Mesendoderm (in vitro differentiated cells): ENCODE measurements at places on chromosomes 3 and 15.

DNA sequence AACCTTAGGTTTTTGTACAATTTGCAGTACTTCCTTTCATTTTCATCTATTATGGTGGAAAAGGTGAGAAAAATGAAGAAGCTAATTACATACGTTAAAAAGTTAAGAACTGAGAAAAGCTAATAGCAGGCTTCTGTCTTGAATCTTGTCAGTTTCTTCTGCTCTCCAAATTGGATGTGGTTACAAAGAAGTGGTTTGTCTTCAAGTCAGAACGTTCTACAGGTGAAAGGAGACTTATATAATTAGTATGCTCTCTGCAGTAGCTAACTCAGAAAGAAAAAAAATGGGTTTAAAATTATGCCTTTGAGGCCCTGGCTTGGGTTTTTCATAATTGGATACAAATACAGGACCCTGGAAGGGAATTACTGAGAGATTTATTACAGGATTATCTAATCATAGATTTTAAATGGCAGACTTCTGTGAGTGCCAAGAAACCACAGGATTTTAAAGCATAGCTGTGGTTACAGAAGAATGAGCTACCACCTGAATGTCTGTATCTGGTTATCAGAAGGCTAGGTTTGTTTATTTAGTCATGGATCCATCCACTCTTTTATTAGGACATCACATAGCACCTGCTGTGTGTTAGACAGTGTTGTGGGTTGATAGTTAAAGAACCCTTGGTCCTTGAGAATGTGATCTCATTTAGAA lies 528.1 kb upstream of the MCTP2 start:
- DNase-seq = no peak
- no peaks in the 10 kb centered on the region for H3K36me3 ChIP-seq
- H3K4me1 ChIP-seq = no peaks in the 10 kb centered on the region
- no peak overlapping the region for H3K27ac ChIP-seq
- H3K27me3 ChIP-seq = no peaks in the 10 kb centered on the region
- no peak overlapping the region for H3K4me3 ChIP-seq

- H3K4me1 ChIP-seq = peaks cover 7% of the 10 kb centered on the region
- no peak for DNase-seq
- no peak overlapping the region for H3K27ac ChIP-seq
- H3K4me3 ChIP-seq = no peak overlapping the region
- H3K27me3 ChIP-seq = no peaks in the 10 kb centered on the region
Observed at GRCh38 chr3:31878231-31878838, 102.7 kb downstream of the OSBPL10 start.

- H3K4me3 ChIP-seq = peak overlapping the region; percentile 74
- H3K27me3 ChIP-seq = no peaks in the 10 kb centered on the region
- H3K36me3 ChIP-seq = peaks cover 9% of the 10 kb centered on the region
Observed at GRCh38 chr3:51384055-51384725, 901 bp upstream of the MANF start.

DNA sequence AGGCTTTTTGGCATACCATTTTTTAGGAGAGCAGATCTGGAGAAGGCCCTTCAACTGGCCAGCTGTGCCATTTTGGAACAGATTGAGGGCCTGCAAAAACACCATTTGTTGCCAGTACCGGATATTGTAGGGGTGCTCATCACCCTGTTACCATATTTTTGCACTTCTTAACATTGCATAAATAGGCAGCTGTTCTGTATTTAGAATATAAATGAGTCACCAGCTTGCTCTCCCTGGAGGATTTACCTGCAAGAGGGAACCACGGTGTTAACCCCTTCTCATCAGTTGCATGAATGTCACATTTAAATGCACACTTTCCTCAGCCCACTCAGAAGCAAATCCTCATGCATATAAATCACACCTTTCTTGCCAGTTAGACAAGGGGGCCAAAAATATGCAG lies 435.6 kb downstream of the ROBO2 start:
- no peak for DNase-seq
- no peaks in the 10 kb centered on the region for H3K27me3 ChIP-seq
- no peak overlapping the region for H3K27ac ChIP-seq
- no peaks in the 10 kb centered on the region for H3K36me3 ChIP-seq

DNA sequence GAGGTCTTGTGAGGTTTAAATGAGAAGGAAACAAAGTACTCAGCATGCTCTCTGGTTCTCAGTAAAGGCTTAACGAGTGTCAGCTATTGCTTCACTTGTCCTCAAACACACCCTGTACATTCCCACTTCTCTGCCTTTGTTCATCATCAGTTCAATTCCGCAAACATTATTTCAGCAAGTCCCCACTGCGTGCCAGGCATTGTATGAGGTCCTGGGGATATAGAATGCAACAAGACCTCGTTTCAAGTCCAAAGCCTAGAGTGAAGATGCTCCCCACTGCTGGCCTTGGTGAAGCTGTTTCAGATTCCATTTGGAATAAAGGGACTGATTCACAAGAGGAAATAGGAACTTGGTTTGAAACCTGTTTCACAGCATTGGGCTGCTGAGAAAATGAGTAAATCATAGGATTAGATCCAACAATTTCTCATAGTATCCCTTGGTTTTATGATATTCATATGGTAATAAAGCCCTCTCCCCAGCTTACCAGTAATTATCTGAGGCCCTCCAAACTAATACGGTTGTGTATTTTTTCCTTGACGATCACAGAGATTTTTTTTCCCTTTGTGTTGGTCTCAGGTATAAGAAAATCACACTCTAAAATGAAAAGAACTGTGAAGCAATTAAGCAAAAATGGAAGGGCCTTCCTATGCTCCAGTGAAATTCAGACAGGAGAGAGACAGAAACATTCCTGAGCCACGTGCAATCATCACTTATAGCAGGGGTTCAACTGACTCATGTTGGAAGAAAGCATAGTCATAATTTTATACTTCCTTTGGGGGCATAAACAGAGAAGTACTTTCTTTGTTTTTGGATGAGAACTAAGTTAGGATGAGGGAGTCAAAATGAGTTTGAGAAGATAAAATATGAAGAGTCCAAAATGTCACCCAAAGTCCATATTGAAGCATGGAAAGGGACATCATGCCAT lies 258.6 kb downstream of the RORA start:
- no peak overlapping the region for H3K4me3 ChIP-seq
- H3K36me3 ChIP-seq = no peaks in the 10 kb centered on the region
- H3K27ac ChIP-seq = no peak overlapping the region
- no peaks in the 10 kb centered on the region for H3K27me3 ChIP-seq
- H3K4me1 ChIP-seq = peaks cover 21% of the 10 kb centered on the region

DNA sequence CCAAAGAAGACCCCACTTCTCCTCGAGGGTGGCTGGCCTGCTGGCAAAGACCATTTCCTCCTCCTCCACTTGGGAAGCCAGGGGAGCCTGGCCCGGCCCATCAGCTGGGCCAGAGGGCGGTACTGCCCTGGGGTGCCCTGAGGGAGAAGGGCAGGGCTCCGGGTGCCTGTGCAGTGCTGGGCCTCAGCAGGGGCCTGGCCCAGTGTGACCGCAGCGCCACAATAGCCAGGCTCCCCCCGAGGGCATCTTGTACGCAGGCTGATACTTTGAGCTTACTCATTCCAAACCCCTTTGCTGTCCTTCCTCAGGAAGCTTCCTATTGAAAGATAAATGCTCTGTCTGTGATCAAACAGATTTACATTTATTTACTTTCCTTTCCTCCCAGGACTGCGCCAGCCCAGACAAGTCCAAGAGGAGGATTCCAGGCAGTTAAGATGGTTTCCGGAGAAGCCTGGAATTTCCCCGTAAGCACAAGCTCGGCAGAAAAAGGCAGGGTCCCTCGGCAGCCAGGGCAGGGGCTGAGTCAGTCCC lies 240.1 kb downstream of the XXYLT1 start:
- H3K4me1 ChIP-seq = peaks cover 18% of the 10 kb centered on the region
- H3K4me3 ChIP-seq = no peak overlapping the region
- DNase-seq = no peak
- H3K27me3 ChIP-seq = no peaks in the 10 kb centered on the region
- no peaks in the 10 kb centered on the region for H3K36me3 ChIP-seq

DNA sequence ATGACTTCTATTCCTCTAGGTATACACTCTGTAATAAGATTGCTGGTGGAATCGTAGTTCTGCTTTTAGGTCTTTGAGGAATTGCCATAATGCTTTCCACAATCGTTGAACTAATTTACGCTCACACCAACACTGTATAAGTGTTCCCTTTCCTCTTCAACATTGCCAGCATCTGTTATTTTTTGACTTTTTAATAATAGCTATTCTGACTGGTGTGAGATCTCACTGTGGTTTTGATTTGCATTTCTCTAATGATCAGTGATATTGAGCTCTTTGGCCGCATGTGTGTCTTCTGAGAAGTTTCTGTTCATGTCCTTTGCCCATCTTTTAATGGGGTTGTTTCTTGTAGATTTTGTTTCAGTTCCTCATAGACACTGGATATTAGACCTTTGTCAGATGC lies 12.8 kb downstream of the NXPE3 start:
- no peaks in the 10 kb centered on the region for H3K36me3 ChIP-seq
- no peak overlapping the region for H3K27ac ChIP-seq
- H3K27me3 ChIP-seq = no peaks in the 10 kb centered on the region
- no peaks in the 10 kb centered on the region for H3K4me1 ChIP-seq
- H3K4me3 ChIP-seq = no peak overlapping the region
- no peak for DNase-seq

GRCh38 chr3:16663854-16664712 lies 58.9 kb upstream of the DAZL start:
- H3K4me3 ChIP-seq = no peak overlapping the region
- H3K27ac ChIP-seq = no peak overlapping the region
- no peaks in the 10 kb centered on the region for H3K36me3 ChIP-seq
- H3K27me3 ChIP-seq = no peaks in the 10 kb centered on the region
- peaks cover 4% of the 10 kb centered on the region for H3K4me1 ChIP-seq
- peak; percentile 6 for DNase-seq

- H3K36me3 ChIP-seq = no peaks in the 10 kb centered on the region
- no peak for DNase-seq
- H3K4me3 ChIP-seq = no peak overlapping the region
- peaks cover 3% of the 10 kb centered on the region for H3K4me1 ChIP-seq
Observed at GRCh38 chr3:11514191-11514821, 129.4 kb downstream of the VGLL4 start.

DNA sequence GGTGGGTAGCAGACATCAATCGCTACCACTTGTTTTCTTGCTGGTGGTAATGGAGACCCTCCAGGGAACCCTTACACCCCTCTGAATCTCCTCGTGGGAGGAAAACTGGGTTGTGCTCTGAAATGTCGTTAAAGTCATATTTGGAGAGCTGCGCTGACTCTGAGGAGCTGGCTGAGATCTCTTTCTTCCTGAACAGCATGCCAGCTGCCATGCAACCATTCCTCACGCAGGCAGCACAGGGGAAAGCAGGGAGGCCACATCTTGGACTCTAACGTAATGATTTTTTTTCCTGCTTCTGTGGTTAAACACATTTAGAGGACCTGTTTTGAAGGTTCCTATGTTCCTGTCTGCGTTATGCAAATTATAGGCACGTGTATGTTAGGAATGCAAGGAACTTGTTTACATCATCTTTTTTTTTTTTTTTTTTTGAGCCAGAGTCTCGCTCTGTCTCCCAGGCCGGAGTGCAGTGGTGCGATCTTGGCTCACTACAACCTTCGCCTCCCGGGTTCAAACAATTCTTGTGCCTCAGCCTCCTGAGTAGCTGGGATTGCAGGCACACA lies 156.7 kb downstream of the TJP1 start:
- H3K4me3 ChIP-seq = no peak overlapping the region
- no peaks in the 10 kb centered on the region for H3K36me3 ChIP-seq
- H3K4me1 ChIP-seq = no peaks in the 10 kb centered on the region
- no peak overlapping the region for H3K27ac ChIP-seq
- peak; percentile 34 for DNase-seq

- H3K27me3 ChIP-seq = no peaks in the 10 kb centered on the region
- no peak overlapping the region for H3K4me3 ChIP-seq
- H3K36me3 ChIP-seq = no peaks in the 10 kb centered on the region
- H3K27ac ChIP-seq = no peak overlapping the region
- peak; percentile 38 for DNase-seq
Observed at GRCh38 chr15:58731756-58732535, 17.6 kb downstream of the ADAM10 start.

DNA sequence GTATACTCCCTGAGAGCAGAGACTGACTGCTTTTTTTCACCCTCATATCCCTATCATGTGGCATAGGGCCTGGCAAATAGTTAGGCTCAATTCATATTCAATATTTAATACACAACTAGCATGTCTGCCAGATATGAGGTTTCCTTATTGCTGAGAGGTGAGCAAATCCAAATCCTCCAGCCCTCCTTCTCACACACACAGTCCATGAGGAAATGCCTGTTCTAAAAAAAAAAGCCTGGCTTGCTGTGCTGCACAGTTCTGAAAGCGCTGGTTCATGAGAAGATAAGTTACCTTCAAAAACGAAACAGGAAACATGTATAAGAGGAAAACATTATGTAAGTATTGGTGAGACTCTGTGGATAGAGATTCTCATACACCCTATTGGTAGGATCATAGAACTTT lies 15.5 kb upstream of the ACAP2 start:
- no peak overlapping the region for H3K4me3 ChIP-seq
- H3K36me3 ChIP-seq = no peaks in the 10 kb centered on the region
- no peak for DNase-seq
- no peak overlapping the region for H3K27ac ChIP-seq
- H3K4me1 ChIP-seq = peaks cover 4% of the 10 kb centered on the region

- no peaks in the 10 kb centered on the region for H3K4me1 ChIP-seq
- no peak overlapping the region for H3K27ac ChIP-seq
- H3K27me3 ChIP-seq = no peaks in the 10 kb centered on the region
- DNase-seq = no peak
- H3K36me3 ChIP-seq = no peaks in the 10 kb centered on the region
- no peak overlapping the region for H3K4me3 ChIP-seq
Observed at GRCh38 chr3:76859596-76859995, 180.3 kb upstream of the ROBO2 start.

GRCh38 chr3:117350371-117350770 lies 640.8 kb downstream of the TUSC7 start:
- no peaks in the 10 kb centered on the region for H3K4me1 ChIP-seq
- H3K27me3 ChIP-seq = no peaks in the 10 kb centered on the region
- no peaks in the 10 kb centered on the region for H3K36me3 ChIP-seq
- no peak for DNase-seq

DNA sequence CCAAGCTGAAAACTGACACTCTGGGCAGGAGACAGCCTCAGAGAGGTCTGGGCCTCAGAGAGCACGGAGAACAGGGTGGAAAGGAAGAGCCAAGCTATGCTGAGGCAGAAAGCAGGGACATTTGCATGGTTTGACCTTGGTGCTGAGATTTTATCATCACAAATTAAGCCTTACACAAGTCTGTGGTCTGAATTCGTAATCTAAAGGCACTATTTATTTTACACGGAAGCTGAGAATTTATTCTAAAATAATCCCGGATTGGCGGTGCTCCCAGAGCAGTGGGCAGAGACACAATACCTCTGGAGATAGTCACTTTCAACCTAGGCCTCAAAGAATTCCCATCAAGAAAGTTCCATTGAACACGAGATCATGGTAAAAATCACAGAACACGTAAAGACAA lies 47.5 kb downstream of the CFAP92 start:
- no peak overlapping the region for H3K4me3 ChIP-seq
- H3K4me1 ChIP-seq = no peaks in the 10 kb centered on the region
- DNase-seq = no peak
- no peak overlapping the region for H3K27ac ChIP-seq
- H3K36me3 ChIP-seq = no peaks in the 10 kb centered on the region
